ENCODE measurements at places on chromosomes 7 and 10.

- DNase-seq = peak; percentile 35
These were observed at the start of gene SEMA4G for GRCh38 chr10:100969187-100970075. Gene SEMA4G (plus strand): TSS chr10:100969504. CDS start chr10:100972913, 3,409 bp downstream.

- DNase-seq = no peak
These were observed 61.2 kb upstream of the LRRN3 start for GRCh38 chr7:111029574-111030251.

DNA sequence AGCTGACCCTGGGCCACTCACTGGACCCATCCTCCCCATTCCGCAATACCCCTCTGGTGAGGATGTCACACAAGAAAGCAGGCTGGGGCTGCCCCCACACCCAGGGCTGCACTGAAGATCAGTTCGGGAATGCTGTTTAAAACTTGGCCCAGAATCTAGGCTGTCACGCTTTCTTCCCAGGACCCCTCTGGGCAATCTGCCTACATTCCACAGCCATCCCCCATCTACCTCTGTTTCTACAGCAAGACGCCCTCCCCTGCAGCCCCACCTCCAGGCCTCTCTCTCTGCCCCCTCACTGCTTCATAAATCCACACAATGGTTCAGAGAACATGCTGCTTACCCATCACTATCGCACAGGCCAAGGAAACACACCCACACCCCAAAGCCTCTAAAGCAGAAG, 36.1 kb downstream of the XPNPEP1 start:
- DNase-seq = no peak

DNA sequence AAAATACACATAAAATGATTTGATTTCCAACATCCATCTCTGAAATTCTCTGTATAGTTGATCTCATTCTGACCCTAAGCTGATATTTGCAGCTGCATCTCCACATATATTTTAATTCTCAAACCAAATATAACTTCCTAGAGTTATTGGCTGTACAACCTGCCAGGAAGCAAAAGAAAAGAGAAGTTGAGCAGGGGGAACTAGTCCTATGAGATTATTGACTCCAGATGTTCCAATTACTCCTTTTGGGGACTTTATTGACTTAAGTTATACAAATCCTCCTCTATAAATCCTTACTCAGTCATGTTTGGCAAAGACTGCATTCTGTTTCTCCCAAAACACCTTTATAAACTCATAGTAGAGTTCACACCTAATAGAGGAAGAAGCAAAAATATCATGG, 599.4 kb upstream of the ANKRD30A start:
- DNase-seq = no peak

DNA sequence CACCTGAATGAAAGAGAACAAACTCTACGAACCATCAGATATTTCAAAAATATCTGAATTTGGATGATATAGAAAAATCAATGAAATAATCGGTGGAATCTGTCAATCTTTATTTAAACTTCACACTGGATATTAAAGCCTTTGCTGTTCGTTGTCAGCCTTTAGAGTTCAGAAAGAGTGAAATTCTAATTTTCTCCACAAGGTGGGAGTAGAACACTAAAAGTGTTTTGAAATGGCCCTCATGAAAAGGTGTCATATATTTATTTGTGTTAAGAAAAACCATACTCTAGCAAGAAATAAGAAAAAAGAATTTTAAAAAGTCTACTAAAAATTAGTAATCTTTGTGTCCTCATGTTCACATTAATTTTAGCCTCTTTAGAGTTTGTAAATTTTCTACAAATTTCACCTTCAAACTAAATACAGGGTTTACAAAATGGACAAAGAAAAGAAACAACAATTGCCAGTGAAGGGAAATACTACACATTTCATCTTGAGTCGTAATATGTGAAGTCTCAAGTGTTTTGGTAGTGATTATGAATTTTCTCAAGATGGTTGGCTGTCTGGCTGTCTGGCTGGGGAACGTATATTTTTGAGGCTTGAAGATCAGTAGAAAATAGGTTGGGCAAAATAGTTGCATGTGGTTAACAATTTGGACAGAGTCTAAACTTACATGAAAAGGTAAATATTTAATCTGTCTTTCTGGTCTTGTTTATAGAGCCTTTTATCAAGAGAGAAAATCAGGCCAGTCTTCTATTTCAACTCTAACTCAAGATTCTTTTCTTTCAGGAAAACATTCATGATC, 43.7 kb downstream of the DNAJB9 start:
- no peak for DNase-seq

GRCh38 chr7:112529521-112529920, 48.7 kb downstream of the LSMEM1 start:
- DNase-seq = no peak

DNA sequence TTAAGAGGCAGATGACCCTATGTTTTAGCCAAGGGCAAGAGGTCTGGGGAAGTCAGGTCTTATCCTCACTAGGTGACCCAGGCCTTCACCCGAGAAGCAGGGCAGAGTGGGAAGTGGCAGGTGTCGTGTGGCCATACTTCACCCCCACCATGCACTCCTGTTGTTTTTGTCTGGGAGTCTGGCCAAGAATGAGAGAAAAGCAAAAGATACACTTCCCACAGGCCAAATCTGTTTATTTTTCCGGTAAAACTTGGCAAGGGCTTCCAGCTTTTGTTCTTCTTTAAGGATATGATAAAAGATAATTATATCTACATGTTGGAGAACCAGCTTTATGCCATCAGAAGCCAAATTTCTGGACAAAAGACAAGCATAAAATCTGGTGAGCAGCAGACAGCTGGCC, 137.4 kb upstream of the CDC14C start:
- no peak for DNase-seq

- no peak for DNase-seq
These were observed 42.2 kb upstream of the PDGFA start for GRCh38 chr7:561631-562373.

- DNase-seq = no peak
These were observed 149.7 kb upstream of the AOAH start for GRCh38 chr7:36874041-36874440.

- DNase-seq = no peak
These were observed 304.8 kb downstream of the GLRX3 start for GRCh38 chr10:130440971-130441370.

DNA sequence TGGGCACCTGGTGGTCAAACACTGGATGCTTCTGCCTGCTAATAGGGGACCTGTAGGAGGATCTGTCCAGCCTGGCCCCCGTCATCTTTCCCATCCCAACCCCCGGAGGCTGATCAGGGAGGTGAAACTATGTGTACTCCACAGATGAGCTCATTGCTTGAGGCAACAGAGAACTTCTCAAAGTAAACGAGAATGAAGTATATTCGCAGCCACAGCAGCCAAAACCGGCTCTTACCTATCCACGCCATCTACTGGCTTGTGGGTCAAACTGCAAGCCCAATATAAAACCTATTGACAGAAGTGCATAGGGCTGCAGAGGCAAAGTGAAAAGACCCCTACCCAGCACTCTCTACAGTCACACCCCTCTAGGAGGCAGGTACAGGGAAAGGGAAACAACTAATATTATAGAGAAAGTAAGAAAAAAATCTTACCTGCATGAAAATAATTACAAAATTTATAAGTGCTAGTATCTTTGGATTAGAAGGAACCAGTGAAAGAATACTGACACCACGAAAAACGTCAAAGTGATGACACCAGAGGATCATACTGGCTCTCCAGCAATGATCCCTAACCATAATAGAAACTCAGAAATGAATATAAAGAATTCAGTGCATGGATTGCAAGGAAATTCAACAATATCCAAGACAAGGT, 973.5 kb downstream of the ANKRD7 start:
- DNase-seq = no peak

- no peak for DNase-seq
These were observed 16.0 kb upstream of the VOPP1 start for GRCh38 chr7:55588379-55588699.

GRCh38 chr10:119315128-119316001, 108.0 kb downstream of the GRK5 start:
- DNase-seq = peak; percentile 43

DNA sequence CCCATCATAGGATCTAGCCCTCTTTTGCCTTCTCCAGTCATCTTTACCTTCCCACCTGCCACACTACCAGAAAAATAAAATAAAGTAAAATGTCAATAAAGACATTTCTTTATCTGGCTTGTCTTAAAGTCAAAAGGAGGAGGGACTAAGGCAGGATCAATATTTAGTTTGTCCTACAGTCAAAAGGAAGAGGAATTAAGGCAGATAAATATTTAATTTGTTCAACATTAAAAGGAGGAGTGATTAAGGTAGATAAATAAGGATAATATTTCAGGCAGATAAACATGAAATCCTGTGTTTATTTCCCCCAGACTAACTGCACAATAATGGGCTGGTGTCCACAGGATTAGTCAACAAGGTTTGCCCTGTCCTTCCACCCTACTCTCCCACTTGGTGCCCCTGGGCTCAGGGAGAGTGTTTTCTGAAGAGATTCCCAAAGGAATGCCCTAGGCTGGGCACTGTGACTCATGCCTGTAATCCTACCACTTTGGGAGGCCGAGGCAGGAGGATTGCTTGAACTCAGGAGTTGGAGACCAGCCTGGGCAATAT, 18.3 kb upstream of the MSMB start:
- DNase-seq = no peak

- no peak for DNase-seq
These were observed 69.2 kb upstream of the CAMK2B start for GRCh38 chr7:44394636-44395035.

- no peak for DNase-seq
These were observed 39.4 kb downstream of the HK1 start for GRCh38 chr10:69317626-69318105.

GRCh38 chr10:47206449-47207280, 93.3 kb upstream of the GDF10 start:
- no peak for DNase-seq

DNA sequence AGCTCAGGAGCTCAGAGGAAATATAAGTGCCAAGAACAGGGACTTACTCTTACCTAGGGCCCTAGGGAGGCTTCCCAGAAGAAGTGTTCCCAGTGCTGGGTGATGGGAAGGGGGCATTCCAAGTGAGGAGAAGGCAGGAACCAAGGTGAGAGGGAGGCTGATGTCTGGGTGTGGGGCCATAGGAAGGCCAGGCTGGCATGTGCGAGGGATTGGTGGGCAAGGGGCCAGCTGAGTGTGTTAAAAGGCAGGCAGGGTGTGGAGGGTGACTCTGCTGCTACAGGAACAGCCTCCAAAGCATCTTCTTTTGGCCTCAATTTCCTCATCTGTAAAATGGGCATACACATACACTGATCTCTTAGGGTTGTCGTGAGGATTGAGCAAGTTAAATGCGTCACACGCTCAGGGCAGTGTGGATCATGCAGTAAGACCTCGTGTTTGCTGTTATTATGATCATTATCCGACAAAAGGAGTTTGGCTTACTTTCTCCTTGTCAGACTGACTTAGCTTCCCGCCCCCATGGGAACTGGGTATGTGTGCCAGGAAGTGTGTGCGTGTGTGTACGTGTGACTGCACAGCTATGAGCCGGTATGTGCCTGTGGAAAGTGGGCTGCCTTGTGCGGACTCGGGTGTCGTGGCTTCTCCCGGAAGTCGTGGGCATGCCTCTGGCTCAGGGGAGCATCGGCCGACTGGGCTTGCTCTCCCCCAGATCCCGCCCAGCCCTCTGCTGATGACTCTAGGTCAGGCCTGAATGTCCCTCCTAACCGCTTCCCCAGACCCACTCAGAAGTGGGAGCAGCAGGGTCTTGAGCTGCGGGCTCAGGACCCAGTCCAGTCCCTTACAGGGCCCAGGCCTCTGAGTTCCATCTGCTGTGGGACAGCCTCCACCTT, 59.6 kb downstream of the NEURL1 start:
- DNase-seq = no peak
